ENCODE measurements at places on chromosomes 13 and 19.

- no peak for DNase-seq
Observed at GRCh38 chr13:73082471-73082870, 23.7 kb downstream of the KLF5 start.

DNA sequence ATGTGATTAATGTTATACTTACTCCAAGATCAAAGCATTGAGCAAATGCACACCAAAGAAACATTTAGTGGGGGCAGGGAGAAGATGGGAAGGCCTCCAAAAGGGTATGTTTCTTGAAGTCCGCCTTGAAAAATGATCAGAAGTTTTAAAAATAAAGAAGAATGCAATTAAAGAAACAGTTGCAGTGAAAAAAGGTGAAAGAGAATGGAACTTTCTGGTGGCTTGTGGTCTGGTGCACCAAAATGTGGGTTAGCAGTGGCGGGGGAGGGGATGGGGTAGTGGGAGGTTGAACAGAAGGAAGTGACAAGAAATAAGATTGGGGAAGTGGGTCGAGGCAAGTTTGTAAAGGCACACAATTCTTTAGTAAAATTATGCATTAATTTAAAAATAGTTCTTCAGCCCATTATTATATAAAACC is 2.5 kb downstream of the LCP1 start:
- DNase-seq: peak; percentile 86

- DNase-seq: no peak
Observed at GRCh38 chr19:6238256-6238642, 41.5 kb downstream of the MLLT1 start.

DNA sequence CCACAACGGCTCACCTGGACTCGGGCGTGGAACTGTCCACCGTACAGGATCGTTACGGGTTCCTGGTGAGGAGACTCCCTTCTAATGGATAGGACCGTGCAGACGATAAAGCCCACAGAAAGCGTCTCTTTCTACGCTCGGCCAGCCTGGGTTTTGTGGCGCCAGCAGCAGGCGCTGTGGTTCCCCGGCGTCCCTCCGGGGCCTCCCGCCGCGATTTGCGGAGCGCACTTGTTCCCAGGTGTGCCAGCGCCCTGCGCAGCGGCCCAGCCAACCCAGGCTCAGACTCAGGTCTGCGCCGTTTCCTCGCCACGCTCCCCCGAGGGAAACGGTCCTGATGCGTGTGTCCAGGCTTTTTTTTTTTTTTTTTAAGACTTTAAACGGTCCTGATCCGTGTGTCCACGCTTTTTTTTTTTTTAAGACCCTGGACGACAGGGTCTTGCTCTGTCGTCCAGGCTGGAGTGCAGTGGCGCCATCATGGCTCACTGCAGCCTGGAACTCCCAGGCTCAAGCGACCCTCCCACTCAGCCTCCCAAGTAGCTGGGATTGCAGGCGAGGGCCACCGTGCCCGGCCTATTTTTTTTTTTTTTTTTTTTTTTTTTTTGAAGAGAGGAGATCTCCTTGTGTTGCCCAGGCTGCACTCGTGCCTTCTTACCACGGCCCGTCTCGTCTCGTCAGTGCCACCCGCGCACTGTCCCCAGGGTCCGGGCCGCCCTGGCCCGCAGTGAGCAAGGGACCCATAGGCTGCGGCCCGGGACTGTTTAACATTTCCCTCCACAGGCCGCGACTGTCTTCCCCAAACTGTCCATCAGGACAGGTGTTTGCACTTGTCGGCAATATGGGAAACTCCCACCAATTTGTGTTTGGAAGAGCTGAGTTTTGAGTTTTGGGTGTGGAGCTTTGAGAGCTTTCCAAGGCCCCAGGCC is 23.8 kb downstream of the GJA3 start:
- DNase-seq: peak; percentile 45

DNA sequence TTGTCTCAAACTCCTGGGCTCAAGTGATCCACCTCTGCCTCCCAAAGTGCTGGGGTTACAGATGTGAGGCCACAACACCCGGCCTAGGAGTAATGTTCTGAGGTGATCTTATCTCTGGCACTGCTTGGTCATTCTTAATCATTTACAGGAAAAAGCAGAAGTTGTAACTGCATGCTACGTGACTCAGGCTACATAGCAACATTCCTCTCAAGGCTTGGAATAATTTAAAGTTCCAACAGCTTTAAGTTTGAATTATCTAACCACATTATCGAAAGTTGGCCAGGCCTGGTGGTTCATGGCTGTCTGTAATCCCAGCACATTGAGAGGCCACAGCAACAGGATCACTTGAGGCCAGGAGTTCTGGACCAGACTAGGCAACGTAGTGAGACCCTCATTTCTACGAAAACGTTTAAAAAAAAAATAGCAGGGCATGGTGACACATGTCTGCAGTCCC is 3.9 kb upstream of the B9D2 start:
- no peak for DNase-seq

- DNase-seq: no peak
Observed at GRCh38 chr13:44759384-44760360, 183.5 kb upstream of the TSC22D1 start.

GRCh38 chr19:4712771-4713170 is 10.9 kb downstream of the DPP9 start:
- DNase-seq: no peak

DNA sequence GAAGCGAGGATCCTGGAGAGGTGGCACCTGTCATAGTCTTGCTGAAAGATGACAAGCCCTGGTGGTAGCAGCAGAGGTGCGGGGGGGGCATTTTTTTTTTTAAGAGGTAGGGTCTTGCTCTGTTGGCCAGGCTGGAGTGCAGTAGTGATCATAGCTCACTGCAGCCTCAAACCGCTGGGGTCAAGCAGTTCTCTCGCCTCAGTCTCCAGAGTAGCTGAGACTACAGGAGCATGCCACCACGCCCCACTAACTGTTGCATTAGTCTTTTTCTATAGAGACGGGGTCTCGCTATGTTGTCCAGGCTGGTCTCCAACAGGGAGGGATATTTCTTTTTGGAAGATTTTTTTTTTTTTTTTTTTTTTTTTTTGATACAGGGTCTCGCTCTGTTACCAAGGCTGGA is 3.3 kb downstream of the BAX start:
- no peak for DNase-seq

- DNase-seq: peak; percentile 33
Observed at GRCh38 chr19:34308381-34309367, 54.3 kb downstream of the GARRE1 start.

- DNase-seq: no peak
Observed at GRCh38 chr19:46616631-46617322, 8.1 kb downstream of the PTGIR start.

- no peak for DNase-seq
Observed at GRCh38 chr13:45132369-45133064, 12.2 kb downstream of the GTF2F2 start.

DNA sequence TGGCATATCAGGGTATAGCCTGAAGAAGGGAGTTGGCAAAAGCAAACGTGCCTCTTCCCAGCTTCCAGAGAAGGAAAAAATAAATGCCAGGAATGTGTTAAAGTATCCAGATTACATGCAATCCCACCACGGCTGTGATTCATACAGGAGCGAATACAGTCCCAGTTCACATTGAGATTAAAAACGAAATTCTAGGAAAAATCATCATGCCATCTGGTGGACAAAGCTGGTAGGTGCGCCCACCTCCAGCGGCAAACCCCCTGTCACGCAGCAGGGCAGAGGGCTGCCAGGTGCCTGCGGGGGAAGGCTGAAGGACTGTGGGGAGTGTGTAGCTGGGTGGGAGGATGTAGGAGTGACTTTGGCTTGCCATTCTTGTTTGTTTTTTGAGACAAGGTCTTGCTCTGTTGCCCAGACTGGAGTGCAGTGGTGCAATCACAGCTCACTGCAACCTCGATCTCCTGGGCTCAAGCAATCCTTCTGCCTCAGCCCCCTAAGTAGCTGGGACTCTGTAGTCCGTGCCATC is 6.4 kb upstream of the DMWD start:
- DNase-seq: no peak

GRCh38 chr13:20270163-20270865 is 38.2 kb upstream of the GJB6 start:
- no peak for DNase-seq

DNA sequence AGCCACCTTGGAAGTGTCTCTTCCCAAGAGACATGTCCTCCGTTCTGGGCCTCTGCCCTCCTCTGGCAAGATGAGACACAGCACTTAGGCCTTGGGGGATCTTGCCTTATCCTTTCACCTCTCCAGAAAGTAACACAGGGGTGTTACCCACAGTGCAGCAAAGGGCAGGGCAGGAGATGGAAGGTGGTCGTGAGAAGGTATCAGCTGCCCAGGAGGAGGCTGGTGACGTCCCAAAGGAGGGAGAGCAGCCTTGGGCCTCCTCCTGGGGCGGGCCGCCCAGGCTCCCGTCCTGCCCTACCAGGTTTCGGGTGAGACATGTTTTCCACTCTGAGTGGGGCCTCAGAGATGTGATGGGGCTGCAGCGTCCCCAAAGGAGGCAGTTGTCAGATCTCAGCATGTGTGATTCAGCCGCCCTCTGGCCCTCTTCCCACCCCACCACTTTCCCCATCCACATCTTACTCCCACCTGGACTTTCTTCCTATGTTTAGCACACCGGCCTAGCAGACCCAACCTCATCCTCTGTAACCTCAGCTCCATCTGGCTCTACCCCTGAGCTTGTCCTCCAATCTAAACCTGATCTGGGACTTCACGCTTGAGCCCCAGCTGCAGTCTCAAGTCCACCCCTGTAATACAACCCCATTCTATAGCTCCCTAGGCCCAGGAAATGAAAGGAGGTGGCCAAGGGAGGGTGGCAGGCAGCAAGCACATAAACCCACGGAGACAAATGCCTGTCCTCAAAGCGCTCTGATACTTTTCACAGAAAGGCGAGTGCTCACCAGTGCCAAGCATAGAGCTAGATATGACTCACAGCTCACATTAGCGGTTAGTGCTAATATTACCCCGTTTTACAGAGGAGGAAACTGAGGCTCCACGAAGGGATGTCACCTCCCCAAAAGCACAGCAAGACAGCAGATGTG is 9.3 kb downstream of the POU2F2 start:
- peak; percentile 67 for DNase-seq

DNA sequence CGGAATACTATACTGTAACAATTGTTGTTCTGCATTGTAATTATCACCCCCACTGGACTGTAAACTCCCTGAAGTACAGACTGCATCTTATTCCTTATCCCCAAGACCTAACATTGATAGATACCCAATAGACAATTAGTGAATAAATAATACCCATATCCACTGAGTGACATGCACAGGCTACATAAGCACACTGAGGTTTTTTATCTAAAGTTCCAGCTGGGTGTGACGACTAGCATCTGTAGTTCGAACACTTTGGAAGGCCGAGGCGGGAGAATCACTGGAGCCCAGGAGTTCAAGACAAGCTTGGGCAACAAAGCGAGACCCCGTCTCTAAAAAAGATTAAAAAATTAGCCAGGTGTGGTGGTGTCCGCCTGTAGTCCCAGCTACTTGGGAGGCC is 2.5 kb downstream of the KPNA3 start:
- no peak for DNase-seq

GRCh38 chr13:42040730-42041010 is 7.8 kb upstream of the DGKH start:
- no peak for DNase-seq

- no peak for DNase-seq
Observed at GRCh38 chr13:21016487-21016886, 44.9 kb downstream of the LATS2 start.

GRCh38 chr13:45447050-45447661 is 17.6 kb upstream of the COG3 start:
- no peak for DNase-seq

- DNase-seq: no peak
Observed at GRCh38 chr13:47661076-47661475, 340.0 kb downstream of the SUCLA2 start.

GRCh38 chr13:113182046-113182445 is 23.6 kb downstream of the PROZ start:
- DNase-seq: no peak

DNA sequence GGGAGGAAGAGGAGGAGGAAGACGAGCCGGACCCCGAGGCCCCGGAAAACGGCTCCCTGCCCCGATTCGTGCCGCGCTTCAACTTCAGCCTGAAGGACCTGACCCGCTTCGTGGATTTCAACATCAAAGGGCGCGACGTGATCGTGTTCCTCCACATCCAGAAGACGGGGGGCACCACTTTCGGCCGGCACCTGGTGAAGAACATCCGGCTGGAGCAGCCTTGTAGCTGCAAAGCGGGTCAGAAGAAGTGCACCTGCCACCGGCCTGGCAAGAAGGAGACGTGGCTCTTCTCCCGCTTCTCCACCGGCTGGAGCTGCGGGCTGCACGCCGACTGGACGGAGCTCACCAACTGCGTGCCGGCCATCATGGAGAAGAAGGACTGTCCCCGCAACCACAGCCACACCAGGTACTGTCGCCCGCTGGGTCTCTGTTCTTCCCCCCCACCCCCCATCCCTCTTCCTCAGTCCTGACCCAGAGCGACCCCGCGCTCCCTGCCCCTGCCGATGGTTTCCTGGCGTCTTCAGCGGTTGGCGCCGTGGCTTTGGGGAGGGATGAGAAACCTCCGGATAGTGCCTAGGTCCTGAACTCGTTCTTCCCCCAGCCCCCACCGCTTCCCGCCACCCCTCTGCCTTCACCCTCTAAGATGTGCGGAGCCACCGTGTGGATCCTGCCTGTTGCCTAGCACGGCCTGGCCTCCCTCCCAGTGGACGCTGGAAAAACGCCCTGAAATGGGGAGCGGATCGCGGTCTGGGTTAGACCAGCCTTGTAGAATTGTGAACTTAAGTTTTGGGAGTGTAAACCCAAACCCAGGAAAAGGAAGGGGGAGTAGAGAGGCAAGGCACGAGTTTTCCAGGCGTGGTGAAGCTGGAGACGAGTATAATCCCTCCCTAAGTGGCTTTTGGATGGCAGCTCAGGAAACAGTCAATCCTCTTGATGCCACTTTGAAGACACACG is 1.5 kb downstream of the HS6ST3 start:
- DNase-seq: no peak

GRCh38 chr19:4660993-4661392 is 9.1 kb downstream of the MYDGF start:
- DNase-seq: no peak

GRCh38 chr13:44302940-44303575 is 70.6 kb upstream of the SERP2 start:
- no peak for DNase-seq

GRCh38 chr13:27860743-27861142 is 59.1 kb upstream of the PDX1 start:
- no peak for DNase-seq

GRCh38 chr19:10751109-10751953 is 33.5 kb downstream of the DNM2 start:
- DNase-seq: no peak

- DNase-seq: no peak
Observed at GRCh38 chr19:15149737-15150136, 42.5 kb downstream of the SYDE1 start.

DNA sequence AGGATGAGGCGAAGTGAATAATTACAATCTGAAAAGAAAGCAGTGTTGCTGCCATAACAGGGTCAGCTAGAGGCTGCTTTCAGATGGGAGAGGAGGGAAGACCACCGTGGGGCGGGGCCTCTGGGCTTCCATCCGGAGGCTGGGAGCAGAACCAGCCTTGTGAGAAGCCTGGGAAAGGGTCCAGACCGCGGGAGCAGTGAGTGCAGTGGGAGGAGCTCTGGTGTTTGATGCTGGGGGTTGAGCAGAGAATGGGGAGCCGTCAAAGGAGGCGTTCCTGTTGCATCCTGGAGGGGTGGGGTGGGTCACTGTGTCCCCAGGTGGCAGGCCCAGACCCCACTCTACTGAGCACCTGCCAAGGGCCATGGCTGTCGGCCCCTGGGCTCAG is 18.1 kb downstream of the NKPD1 start:
- no peak for DNase-seq

GRCh38 chr19:30744741-30745475 is 372.7 kb downstream of the ZNF536 start:
- DNase-seq: no peak

- DNase-seq: no peak
Observed at GRCh38 chr13:109816808-109817203, 30.4 kb upstream of the IRS2 start.

- DNase-seq: no peak
Observed at GRCh38 chr19:38433268-38433733, at the start of gene RYR1. Gene RYR1, plus strand, starts transcription at chr19:38433691. Its CDS starts 139 bp downstream, at chr19:38433830.
